ENCODE measurements at places on chromosomes 3 and 15.

DNA sequence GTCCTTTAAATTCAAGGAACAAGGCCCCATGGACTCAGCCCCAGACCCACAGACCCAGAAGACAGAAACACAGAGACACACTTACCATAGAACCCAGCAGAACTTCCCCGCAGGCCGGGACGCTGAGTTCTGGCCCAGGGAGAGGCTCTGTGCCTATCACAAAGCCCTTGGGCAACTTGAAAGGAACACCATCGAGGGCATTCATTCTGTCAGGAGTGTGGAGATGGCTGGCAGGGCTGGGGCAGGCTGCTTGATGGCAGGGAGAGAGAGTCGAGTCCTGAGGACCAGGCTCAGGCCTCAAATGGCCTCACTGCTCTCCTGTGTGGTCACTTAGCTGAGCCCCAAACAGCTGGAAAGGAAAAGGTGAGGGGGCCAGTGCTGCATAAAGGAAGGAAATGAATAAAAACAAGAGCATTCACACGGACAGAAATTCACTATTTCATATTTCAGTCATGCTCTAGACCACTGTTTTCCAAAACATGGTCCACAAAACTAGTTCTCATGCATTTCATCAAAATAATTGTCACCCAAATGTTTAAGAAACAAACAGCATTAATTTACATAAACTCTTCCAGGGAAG, 8.9 kb downstream of the UBAP1L start:
- no peak for DNase-seq

GRCh38 chr15:51121118-51121517, 26.4 kb upstream of the TNFAIP8L3 start:
- peak; percentile 83 for DNase-seq

- DNase-seq: no peak
Measured at GRCh38 chr3:19229086-19229485, 80.8 kb downstream of the KCNH8 start.

- no peak for DNase-seq
Measured at GRCh38 chr3:56173601-56174000, 294.7 kb downstream of the ERC2 start.

- no peak for DNase-seq
Measured at GRCh38 chr3:13401149-13401548, 19.0 kb downstream of the NUP210 start.

DNA sequence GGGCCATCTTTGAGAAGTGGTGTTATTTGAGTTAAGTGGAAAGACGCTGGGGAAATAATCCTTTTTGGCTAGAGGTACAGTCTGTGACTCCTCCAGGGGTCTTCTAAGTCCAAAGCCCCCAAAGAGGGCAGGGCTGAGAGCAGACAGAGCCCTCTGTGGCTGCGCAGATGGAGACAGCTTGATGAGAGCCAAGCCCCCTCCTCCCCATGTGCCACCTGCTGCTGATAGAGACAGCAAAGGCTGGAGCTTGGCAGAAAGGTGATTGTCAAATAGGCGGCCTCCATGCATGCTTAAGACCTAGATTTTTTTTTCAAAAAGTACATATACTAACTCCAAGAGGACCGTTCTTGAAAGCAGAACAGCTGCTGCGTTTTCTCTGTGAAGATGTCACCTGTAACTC, 72.4 kb downstream of the CRYGS start:
- no peak for DNase-seq

- no peak for DNase-seq
Measured at GRCh38 chr3:126314305-126314789, 42.9 kb downstream of the KLF15 start.

GRCh38 chr15:99437315-99438223, 128.2 kb upstream of the MEF2A start:
- no peak for DNase-seq

DNA sequence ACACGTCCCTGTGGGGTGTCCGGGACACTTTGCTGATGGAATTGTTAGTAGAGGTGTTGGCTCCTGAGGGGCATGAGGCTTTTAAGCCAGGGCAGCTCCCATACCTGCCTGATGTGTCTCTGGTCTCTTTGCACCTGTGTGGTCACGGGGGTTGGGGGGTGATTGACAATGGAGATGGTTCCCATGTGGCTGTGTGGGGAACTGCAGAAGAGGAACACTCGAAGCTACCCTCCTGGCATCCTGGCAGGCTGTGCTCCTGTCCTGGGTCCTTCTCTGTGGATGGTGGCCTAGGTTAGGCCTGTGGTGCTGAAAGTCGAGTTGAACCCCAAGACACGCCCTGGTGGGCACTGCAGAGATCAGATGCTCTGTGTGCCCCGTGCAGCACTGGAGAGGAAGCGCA, 73.4 kb downstream of the HMCES start:
- no peak for DNase-seq

- DNase-seq: no peak
Measured at GRCh38 chr15:25247407-25248038, 191.3 kb downstream of the UBE3A start.

- DNase-seq: no peak
Measured at GRCh38 chr3:18111796-18112232, 313.3 kb downstream of the SATB1 start.

- peak; percentile 67 for DNase-seq
Measured at GRCh38 chr3:159751146-159751545, 237.5 kb upstream of the IL12A start.

DNA sequence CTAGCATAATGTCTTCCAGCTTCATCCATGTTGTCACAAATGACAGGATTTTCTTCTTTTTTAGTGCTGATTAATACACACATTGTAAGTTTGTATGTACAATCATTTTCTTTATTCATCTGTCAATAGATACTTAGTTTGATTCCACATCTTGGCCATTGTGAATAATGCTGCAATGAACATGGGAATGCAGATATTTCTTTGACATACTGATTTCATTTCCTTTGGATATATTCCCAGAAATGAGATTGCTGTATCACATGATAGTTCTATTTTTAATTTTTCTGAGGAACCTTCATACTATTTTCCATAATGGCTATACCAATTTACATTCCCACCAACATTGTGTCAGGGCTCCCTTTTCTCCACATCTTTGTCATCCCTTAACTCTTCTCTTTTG, 117.9 kb downstream of the MEIS2 start:
- DNase-seq: peak; percentile 45

DNA sequence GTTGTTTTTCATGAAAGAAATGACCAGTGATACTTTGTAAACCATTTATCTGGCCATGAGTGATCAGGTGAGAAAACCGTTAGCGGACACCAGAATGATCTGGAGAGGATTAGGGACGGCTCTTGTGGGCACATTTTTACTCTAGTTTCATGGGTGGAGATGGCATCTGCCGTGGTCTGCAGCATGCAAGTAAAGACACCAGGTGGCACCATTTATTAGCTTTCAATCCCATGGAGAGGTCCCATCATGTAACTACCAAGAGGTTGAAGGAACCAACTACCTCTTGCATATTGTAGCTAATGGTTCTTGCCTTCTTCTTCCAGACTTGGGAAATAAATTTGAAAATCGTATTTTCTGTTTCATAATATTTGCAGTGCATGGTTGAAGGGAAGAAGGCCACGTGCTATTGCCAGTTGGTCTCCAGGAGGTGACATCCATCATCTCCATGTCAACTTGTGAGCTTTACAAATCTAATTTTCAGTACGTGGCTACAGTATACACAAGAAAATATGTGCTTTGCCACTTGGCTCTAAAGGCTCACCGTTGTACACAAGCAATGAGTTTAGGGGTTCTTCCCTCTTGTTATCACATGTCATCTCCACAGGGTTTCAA, 1.5 kb upstream of the MAPKBP1 start:
- DNase-seq: peak; percentile 69

- DNase-seq: no peak
Measured at GRCh38 chr15:23897091-23897490, 210.0 kb upstream of the NDN start.

- DNase-seq: no peak
Measured at GRCh38 chr3:155585384-155585783, 159.5 kb downstream of the PLCH1 start.

DNA sequence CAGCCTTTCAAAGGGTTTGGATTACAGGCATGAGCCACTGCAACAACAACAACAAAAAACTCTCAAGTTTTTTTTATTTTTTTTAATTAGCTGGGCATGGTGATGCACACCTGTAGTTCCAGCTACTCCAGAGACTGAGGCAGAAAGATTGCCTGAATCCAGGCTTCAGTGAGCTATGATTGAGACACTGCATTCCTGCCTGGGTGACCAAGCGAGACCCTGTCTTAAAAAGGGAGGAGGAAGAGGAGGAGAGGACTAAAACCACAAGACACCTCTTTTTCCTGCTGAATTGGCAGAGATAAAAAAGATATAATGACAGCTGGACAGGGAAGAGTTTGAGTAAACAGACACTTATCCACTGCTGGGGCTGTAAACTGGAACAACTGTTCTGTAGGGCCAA, 22.7 kb upstream of the CHRNB4 start:
- DNase-seq: no peak

DNA sequence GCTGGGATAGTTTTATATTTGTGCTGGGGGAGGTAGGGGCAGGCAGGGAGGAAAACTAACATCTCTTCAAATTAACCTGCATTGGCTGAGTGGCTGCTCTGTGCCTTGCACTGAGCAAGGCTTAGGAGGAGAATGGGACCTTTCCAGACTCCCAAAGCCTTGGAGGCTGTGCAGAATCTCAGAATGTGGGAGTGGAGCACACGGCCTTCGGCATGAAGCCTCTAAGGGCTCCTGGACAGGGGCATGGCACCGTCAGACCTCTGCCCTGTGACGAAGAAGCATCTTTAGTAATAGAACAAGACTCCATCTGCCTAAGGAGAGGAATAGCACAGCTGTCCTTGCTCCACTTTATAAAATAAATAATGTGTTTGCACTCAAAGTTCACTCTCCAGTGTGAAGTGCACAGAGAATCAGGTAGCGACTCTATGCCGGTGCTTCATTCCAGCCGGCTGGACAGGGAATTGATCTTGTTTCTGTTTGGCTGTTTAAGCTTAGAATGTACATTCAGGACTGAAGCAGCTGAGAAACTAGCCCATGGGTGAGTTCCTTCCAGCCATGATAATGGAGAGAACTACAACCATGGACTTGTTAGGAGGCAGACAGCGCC, 228.5 kb upstream of the ADAMTS9 start:
- DNase-seq: no peak

DNA sequence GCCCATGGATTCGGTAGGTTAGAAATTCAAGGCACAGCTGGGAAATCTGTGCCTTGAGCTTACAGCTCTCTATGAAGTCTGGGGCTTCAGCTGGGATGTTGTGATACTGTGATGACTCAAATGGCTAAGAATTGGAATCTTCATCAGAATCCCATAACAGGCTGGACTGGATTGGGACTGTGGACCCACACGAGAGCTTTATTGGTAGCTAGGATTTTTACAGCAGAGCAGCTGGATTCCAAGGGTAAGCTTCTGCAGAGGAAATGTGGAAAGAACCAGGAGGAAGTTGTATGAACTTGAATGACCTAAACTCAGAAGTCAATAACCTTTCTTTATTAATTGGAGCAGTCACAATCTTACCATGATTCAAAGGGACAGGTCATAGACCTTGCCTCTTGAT, 1187.1 kb downstream of the ROBO1 start:
- DNase-seq: peak; percentile 10

DNA sequence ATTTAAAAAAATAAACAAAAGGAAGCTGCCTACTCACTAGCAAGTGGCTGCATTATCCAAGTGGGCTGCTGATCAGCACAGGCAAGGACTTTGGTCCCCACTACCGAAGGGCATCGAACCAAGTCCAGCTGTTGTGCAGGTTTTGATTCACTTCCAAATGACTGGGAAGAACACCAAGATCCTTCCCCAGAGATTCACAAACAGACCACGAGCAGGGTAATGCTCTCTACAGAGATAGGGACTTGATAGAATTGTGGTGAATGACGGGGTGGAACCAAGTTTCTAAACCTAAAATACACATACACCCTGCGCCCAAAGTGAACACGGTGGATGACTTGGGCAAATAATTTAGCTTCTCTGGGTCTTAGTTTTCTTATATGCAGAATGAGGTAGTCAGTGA, 203.7 kb upstream of the ICE2 start:
- no peak for DNase-seq
